ENCODE measurements at places on chromosomes 16 and 17.
A peak's percentile ranks its signal among the peaks of the same experiment; 100 is the strongest.

DNA sequence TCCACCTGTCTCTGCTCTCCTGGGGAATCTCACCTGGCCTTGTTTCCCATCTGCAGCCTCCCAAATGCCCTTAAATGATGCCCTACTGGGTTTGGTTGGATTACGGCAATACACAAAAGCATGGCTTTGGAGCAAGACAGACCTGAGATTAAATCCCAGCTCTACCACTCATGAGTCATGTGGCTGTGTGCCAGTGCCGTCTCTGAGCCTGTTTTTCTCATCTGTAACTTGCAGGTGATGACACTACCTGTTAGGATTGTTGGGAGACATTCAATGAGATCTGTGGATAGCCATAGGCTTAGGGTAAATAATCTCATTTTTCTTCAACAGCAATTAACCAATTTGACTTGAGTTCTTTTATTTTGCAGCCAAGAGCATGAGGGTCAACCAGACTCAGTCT lies 240.3 kb downstream of the MAF start:
- no peak for DNase-seq

GRCh38 chr16:4450931-4451519 lies 23.4 kb downstream of the NMRAL1 start:
- no peak for DNase-seq

GRCh38 chr16:86100205-86101136 lies 201.5 kb downstream of the IRF8 start:
- DNase-seq, result no peak

GRCh38 chr16:87425941-87426340 lies 33.8 kb downstream of the MAP1LC3B start:
- peak; percentile 31 for DNase-seq

GRCh38 chr16:27264151-27264550 lies 4.4 kb downstream of the NSMCE1 start:
- DNase-seq, result no peak

- DNase-seq, result no peak
These were observed 116.6 kb downstream of the PRKCB start for GRCh38 chr16:23952128-23952970.

DNA sequence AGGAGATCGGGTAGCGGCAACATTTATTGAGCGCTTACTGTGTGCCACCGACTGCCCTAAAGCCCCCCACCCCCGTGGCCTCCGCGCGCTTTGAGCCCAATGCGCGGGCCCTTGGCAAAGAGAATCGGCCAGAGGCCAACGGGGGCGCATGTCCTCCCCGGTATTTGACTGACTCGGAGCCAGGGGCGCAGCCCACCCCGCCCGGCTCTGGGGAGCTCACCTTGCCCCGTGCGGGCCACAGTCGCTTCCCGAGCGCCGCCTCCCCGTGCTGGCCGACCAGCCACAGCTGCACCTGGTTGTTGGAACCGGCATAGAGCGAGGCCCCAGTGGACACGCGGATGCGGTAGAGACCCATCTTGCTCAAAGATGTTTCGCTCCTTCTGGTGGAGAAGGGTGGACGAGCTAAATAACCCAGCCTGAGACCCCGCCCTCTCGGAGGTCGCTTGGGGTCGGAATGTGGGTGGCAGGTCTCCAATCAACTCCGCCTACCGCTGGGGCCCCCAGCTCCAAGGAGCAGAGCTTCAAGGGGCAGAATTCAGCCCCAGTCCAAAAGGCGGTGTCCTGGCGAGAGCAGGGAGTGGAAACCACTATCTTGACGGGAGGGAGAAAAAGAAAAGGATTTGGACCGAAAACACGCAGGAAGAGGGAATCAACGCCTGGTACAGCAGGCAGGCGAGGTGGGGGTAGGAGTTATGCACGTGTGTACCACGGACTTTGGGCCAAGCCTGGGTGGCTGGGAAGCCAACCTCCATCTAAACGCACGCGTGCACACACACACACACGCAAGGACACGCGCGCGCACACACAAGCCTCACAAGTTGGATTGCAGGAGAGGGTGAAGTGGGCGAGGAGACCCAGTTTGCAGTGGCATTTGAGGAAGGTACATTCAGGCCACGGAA lies at the start of gene ALOX15:
ALOX15 (minus strand) TSS at position 382 of the 899 bp plus-strand sequence; CDS start at position 355, 27 bp downstream.
- DNase-seq, result no peak

DNA sequence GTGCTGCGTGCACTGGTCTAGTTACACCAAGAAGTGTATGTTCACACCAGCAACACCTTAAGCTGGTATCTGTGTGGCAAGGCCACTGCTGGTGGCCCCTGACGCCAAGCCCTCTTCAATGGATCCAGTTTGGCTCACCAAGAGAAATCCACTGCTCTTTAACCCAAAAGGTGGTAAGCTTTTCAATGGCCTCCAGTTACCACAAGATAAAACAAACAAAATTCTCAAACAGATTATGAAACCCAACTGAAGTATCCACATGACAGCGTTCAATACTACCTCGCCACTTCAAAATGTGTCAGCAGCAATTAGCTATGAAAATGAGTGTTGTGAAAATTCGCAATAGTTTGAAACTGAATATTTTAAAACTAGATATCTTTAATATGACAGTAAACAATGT lies 96.5 kb upstream of the AKTIP start:
- no peak for DNase-seq

DNA sequence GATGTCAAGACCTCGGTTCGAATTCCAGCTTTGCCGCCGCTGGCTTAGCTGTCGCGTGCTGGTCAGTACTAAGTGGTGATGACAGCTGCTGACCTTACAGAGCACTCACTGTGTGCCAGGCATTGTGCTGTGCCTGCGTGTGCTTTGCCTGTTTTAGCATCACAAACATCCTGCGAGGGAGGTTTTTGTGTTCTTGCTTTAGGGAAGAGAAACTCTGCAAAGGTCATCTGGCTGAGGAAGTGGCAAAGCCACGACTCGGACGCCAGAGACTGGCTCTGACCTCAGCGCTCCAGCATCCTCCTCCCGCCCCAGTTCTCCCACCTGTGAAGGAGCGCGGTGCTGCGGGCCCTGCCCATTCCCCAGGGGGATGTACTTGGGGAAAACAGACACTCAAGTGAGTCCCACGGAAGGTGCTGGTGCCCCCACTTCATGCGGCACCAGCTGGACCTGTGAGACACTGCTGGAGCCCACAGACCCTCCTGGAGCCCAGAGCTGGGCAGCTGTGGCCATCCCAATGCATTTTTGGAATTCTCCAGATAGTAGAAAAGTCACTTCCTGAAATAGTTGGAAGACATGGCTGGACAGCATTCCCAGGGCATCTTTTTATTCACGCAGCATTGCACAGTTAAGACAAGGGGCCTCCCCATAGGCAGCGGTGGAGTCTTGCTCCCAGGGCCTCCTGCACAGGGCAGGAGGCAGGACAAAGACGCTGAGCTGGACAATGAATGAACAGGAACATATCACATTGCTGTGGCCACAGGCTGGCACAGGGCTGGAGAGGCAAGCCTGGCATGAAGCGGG lies 20.0 kb upstream of the HERPUD1 start:
- DNase-seq, result no peak

DNA sequence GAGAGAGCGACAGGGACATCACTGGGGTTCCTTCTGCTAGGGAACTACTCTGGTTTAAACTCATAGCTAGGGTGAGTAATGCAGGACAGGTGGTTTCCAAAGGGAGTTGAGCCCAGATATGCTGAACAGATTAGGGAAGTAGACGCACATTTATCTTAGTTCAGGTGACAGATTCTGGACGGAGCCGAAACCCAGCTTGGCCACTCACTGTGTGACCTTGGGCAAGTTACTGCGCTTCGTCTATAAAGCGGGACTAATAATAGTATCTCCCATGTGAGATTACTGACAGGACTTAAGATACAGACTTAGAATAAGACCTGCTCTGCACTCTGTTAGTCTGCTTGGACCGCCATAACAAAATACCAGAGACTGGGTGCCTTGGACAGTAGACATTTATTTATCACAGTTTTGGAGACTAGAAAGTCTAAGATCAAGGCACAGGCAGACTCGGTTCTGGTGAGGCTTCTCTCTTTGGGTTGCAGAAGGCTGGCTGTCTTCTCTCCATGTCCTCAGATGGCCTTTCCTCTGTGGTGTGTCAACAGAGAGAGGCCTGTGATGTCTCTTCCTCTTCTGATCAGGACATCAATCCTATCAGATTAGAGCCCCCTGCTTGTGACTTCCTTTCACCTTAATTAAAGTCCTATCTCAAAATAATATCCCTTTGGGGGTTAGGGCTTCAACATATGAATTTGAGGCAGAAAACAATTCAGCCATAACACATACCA lies 12.1 kb downstream of the SCNN1G start:
- no peak for DNase-seq

DNA sequence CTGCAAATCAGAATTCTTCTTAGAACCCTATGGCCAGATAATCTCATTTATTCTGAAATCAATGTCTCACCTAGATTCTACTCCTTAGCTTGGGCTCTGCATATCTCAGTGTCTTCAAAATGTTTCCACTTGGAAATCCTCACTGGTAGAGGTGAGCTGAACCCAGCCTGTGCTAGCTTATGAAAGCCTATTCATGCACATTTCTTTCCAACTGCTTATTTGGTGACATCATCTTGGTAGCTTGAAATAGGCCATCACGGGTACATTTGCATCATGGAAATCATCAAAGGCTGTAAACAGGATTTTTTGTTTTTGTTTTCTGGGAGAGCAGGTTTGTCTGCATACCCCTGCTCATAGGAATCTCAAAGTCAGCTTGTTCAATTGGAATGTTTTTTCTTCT lies 130.8 kb downstream of the KCNJ18 start:
- no peak for DNase-seq

GRCh38 chr16:80608946-80609345 lies 68.2 kb downstream of the DYNLRB2 start:
- no peak for DNase-seq

GRCh38 chr16:57299009-57299718 lies 14.7 kb upstream of the PLLP start:
- no peak for DNase-seq

- peak; percentile 38 for DNase-seq
These were observed 12.2 kb downstream of the TSPOAP1 start for GRCh38 chr17:58316260-58316960.

DNA sequence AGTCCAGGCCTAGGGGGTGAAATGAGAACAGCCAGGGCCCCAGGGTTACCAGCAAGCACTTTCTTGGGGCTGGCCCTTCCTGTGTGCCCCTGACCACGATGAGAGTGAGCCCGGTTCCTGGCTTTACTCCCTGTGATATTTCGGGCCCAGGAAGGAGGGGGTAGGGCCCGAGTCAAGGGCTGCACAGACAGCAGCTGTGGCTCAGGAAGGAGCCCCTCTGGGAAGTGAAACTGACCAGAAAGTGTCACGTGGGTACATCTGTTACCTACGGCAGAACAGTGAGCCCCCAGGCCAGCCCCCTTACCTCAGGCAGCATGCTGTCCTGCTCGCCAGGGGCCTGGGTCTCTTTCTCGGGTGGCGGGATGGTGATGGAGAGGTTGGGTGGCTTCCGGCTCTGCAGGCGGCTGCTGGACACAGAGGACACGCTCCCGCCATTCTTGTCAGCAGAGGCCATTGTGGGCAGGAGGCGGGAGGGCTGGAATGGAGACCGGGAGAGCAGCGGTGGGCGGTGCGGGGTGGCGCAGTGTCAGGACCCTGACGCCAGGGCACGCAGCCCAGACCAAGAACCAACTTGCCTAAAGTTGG lies 13.8 kb downstream of the AANAT start:
- no peak for DNase-seq

GRCh38 chr16:66036184-66036583 lies 330.3 kb upstream of the CDH5 start:
- no peak for DNase-seq

- DNase-seq, result no peak
These were observed 52.3 kb downstream of the CYB5D2 start for GRCh38 chr17:4195306-4195705.

- no peak for DNase-seq
These were observed 6.8 kb downstream of the UBALD2 start for GRCh38 chr17:76271669-76272540.

DNA sequence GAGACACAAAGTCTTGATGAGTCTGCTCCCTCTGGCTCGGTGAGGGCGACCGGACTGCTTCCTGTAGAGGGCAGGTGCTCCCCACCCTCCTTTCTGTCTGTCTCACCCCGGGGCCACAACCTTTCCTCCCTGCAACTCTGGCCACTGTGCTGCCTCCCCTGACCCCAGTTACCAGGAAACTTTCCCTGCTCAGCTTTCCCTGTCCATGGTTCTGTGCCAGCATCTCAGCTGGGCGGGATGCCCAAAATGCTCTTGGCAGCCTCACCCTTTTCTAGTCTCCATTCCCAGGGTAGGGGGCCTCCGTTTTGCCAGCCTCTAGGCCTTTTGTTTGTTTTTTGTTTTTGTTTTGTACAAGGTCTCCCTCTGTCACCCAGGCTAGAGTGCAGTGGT lies 1.4 kb downstream of the PLD2 start:
- no peak for DNase-seq

- DNase-seq, result no peak
These were observed 195.8 kb downstream of the KCNJ2 start for GRCh38 chr17:70365091-70365583.

DNA sequence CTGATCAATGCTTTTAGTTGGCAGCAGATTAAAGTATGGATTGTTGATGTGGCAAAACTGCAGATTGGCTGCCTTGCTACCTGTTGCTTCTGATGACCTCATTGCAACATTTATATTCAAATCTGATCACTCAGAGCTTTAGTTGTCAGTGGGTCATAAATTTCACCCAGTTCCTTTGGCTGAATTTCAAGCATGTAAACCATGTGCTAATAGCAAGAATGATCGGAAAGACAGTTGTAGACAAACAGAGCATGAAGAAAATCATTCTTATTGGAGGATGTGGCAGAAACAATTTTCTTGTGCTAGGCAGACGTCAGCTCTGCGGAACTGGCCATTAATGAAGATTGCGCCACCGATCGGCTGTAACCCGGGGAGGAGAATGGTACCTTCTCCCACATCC lies 346.6 kb upstream of the EEF2KMT start:
- no peak for DNase-seq

DNA sequence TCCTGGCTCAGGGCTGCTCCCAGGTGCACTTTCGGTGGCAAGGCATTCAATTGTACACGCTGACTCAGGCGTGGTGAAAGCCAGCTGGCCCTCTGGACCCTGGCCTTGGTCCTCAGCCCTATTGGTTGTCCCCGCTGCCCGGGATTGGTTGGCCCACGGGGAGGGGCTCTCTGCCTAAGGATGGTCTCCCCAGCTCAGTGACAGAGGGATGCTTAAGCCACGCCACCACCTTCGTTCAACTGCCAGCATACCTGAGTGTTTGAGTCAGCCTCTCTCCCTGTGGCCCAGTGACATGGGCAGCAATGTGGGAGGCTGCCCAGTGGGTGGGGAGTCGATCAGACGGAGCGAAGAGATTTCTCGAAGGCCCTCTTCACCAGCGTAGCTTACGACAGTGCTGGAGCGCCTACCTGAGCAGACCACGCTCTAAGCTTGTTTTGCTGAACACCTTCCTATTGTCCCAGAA lies 30.3 kb downstream of the IRF8 start:
- no peak for DNase-seq

DNA sequence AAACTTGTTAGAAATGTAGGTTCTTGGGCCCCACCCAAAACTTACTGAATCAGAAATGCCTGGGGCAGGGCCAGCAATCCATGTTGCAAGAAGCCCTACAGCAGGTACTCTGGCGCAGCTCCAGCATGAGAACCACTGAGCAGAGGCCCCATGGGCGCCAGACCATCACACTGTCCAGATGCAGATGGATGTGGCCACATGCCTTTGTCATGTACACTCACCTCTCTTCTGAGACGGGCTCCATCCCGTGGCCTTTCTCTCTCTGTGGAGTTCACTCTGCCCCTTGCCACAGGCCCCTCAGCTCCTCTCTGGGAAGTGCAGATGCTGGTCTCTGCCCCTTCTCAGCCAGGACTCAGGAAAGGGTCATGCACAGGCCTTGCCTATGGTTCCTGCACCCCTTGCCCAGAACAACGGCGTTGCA lies 2.3 kb upstream of the CCNF start:
- no peak for DNase-seq

- no peak for DNase-seq
These were observed 131.4 kb downstream of the WWOX start for GRCh38 chr16:78230832-78231231.

GRCh38 chr17:48625495-48626244 lies 488 bp downstream of the HOXB9 start:
- DNase-seq, result no peak

Data from cardiac septum (tissue), 1 donor.